GM20000 (cell line): ENCODE measurements at places on chromosomes 4 and X.
A peak's percentile ranks its signal among the peaks of the same experiment; 100 is the strongest.

DNA sequence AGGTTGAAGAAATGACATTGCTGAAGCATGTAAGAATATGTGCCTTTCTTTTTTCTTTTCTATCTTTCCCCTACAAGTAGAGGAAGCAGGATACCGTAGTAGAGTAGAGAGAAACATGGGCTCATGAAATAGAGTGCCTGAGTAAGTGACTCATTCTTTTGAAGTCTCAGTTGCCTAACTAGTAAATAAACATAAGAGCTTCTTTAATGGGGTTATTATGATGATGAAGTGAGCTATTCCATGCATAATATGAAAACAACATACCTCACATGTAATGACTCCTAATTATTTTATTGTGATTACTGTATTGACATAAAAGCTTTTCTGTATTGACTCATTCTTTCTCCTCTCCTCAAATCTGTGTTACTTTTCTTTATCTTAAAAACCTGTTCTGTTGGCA, 1538.2 kb downstream of the TECRL start:
- DNase-seq = no peak

DNA sequence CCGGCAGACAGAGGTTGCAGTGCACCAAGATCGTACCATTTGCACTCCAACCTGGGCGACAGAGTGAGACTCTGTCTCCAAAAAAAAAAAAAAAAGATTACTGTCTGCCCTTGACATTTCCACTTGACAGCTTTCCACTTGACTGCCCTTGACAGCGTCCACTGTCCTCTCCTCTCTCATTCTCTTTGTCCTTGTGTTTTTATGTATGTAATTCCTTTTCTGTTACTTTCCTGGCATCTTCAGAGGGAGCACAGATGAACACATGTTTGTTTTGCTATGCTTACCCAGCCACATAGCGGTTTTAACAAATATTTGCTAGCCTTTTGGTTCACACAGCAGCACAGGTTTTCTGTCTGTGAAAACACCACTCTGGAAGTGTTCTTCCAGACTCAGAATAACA, 26.2 kb downstream of the SYAP1 start:
- DNase-seq = no peak

- DNase-seq = no peak
These were observed 680.7 kb upstream of the BOD1L1 start for GRCh38 chr4:14308229-14308651.

GRCh38 chr4:112119353-112119783, 25.9 kb upstream of the FAM241A start:
- DNase-seq = peak; percentile 65

GRCh38 chrX:75181721-75182120, 25.6 kb upstream of the ABCB7 start:
- DNase-seq = no peak
